ENCODE measurements at places on chromosomes 3 and 15.

GRCh38 chr3:54575618-54575960 is 352.3 kb downstream of the LRTM1 start:
- DNase-seq, result no peak

DNA sequence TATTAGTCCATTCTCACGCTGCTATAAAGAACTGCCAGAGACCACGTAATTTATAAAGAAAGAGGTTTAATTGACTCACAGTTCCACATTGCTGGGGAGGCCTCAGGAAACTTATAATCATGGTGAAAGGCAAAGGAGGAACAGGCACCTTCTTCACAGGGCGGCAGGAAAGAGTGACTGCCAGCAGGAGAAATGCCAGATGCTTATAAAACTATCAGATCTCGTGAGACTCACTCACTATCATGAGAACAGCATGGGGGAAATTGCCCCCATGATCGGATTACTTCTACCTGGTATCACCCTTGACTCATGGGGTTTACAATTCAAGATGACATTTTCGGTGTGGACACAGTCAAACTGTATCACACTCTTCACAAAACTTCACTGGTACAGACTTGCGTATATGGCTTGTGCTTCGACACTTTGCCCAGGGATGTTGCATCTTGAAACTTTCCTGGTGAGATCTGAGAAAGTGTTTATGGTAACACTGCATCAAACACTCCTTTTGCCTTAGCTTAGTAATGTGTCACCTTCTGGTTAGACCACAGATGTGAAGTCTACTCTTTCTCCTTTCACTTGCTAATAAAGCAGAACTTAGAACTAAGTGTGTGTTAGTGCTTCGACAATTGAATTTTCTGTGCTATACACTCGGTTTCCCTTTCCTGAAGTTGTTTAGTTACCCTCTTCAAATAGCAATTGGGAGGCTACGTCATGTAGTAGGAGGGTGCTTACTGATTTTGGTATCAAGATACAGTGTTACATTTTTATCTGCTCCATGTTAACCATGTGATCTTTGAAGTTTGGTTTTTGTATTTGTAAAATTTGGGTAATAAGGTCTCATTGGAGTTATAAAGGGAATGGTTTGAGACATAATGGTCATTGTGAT is 185.7 kb downstream of the LPP start:
- peak; percentile 61 for DNase-seq

DNA sequence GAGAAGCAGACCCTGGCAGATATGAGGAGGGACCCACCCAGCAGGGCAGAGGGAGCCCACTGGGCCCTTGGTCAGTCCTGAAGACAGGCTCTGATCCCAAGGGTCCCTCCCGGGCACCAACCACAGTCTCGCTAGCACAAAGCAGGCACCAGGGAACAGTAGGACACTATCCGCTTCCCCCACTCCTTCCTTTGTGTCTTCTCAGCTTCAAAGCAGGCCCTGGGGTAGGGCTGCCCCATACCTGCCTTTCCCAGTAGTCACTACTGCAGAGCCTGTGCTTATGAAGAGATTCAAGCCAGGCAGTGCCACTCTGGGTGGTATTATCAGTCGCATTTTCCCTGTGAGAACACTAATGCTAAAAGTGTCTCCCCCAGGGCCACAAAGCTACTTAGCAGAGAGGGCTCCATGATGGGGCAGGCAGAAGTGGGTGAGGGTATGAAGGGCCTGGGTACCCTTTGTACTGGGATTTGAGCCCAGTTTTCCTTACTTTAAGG is 32.7 kb downstream of the SRPRB start:
- DNase-seq, result no peak

DNA sequence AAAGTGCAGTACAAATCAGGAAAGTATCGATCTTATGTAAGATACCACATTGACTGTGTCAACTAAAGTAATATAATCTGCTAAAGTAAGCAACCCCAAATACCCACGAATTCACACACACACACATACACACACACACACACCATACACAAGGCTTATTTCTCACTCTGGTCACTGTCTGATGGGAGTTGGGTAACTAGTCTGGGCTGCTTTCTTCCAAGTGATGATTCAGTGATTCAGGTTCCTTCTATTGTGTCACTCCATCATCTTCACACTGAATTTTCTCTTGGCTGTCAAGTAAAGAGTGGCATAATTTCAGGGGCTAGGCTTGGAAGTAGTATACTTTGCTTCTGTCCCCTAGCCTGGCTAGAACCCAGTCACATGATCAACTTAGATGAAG is 104.8 kb upstream of the CCDC54 start:
- no peak for DNase-seq

DNA sequence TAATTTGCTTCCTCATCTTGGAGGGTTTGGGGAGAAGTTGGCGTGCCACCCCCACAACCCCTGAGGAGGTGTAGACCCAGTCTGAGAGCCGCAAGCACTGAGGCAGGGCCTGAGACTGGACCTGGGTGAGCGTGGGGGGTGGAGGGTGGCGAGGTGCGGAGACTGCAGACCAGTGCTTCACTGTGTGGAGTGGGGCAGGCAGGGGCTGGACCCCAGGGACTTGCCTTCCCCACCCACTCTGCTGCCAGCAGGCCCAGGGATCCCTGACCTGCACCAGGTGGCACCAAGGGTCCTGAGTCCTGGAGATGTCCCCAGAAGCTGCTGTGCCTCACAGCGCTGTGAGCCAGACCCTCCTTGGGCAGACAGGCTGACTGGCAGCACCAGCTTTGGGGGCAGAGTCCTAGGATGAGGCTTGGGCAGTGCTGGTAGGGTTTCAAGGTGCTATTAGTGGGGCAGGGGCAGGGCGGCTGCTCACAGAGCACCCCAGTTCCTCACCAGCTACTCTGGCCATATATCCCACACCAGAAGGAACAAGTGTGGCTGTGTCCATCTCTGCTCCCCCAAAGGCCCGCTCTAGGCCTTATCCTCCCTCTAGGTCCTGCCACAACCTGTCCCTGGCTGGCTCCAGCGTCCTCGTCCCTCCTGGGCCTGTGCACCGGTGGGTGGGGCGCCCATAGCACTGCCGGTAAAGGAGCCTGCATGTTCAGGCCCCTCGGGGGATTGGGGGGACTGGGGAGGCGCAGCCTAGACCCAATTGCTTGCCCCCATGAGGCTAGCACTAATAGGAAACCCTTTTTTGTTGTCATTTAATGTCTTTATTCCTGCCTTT is 11.8 kb downstream of the ZBTB47 start:
- DNase-seq, result no peak

GRCh38 chr3:38368238-38368637 is 21.7 kb downstream of the XYLB start:
- DNase-seq, result no peak

DNA sequence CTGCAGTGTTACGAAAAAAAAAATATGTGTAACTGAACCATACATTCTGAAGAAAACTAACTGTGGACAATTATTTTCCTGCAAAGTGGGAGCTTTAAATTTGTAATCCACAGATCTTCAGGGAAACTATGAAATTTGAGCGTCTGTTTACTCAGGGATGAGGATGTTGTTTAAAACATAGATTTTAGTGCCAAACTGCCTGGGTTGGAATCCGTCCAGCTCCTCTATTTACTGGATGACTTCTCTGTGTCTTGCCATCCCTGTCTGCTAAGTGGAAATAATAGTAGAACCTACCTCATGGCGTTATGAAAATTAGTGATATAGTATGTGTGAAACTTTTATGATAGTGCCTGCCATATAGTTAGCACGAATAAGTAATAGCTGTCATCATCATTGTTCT is 666.5 kb downstream of the SQOR start:
- DNase-seq, result no peak

DNA sequence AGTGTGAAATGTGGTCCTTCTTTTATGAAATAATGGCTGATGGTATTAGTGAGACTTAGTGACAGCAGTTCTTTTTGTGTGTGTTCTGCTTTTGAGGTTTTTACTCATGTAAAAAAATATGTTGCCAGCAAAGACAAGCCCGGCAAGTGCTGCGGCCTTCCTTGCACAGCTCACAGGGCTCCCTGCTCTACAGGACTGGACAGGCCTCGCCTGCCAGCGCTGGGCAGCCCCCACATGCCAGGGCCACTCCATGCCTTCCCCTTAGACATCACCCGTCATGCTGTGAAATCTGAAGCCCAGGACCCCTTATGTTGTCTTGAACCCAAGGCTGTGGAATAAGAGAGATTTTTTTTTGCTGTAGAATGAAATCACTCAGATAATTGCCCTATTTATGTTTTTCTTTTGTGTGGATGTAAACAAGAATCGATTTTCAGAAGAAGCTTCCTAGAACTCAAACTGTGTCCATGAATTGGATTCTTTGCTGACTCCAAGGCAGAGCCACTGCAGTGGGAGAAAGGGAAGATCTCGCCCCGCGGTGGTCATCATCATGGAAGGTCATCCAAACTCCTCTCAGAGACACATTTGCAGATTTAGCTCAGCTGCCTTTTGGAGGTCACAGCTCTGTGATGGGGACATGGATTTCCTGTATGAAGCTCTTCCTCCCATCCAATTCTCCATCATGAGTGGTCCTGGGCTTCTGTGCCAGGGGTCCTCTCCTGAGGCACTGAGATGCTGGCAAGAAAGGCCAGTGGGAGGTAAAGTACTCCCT is 150.8 kb downstream of the ATP10A start:
- no peak for DNase-seq

GRCh38 chr3:135103917-135104316 is 308.9 kb downstream of the EPHB1 start:
- DNase-seq, result no peak

DNA sequence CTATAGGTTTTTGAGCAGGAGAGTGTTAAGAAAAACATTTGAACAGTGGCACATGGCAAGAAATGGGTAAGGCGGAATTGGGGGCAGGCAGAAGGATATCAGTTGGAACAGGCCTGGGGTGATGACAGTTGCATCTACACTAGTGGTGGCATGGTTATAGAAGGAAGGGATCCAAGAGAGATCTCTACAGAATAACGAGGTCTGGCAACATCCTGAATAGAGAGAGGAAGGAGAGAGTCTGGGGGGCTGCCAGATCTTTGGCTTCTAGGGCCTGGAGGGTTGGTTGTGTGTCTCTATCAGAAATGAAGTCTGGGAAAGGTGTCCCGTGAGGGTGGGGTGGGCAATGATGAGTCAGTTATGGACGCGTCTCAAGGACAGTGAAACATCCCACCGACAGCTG is 26.3 kb downstream of the FSTL1 start:
- DNase-seq, result no peak

GRCh38 chr3:162142511-162142910 is 645.9 kb downstream of the OTOL1 start:
- no peak for DNase-seq

DNA sequence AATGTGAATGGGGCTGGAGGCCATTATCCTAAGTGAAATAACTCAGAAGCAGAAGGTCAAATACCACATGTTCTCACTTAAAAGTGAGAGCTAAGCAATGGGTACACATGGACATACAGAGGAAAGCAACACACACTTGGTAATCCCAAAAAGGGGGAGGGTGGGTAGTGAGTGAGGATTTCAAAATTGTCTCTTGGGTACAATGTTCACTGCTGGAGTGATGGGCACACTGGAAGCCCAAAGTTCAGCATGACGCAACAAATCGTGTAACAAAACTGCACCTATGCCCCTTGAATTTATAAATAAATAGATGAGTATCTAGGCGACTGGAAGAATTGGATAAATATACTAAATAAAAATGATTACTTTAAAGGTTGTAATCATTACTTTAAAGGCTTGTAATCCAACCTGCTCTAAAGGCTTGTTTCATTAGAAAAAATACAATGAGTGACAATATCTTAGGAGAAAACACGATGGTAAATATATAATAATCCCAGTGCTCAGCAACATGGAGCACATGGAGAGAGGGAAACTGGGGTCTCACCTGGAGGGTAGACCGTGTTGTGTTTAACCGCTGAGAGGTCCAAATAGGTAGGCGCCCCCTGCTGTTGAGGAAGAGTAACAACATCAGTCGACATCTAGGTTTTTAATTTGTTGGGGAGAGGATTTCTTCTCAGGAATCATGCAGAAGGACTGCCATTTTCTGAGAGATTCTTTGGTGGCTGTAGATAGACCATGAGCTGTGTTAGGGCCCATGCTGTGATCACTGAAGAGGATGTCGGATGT is 78.5 kb upstream of the ROBO1 start:
- DNase-seq, result no peak

DNA sequence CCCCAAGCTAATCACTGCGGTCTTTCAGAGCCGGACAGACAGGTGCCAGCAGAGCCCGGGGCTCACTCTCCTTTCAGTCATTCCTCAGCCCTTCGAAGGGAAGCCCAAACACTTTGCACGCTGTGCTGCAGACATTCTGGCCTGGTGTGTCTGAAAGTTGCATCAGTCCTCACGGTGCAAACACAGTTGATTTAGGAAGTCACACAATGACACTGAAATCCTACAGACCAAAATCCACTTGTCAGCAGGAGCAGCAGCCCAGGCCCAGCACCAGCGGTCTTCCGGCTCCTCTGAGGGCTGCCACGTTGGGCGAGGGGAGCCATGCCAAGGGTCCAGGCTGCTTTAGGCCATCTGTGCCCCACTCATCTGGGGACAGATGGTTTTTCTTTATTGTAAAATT is 61.6 kb downstream of the RGMA start:
- DNase-seq, result no peak

- DNase-seq, result no peak
These were observed 66.5 kb upstream of the TBL1XR1 start for GRCh38 chr3:177263615-177264368.

GRCh38 chr3:151794080-151794479 is 19.8 kb upstream of the AADAC start:
- DNase-seq, result no peak

DNA sequence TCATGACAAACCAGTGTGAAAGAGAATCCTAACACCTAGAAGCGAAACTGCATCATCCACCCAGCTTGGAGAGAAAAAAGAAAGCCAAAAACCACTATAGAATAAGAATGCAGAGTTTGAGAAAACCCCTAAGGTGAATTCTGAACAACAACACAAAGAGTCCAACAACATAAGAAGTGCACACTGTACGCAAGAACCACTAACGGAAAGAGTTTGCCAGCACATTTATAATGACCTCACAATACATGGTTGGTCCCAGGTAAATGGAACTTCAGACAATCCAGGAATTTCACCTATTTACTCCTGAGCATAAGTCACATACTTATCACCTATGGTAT is 128.3 kb upstream of the BHLHE40 start:
- peak; percentile 79 for DNase-seq

GRCh38 chr3:56694867-56695683 is 12.0 kb upstream of the TASOR start:
- peak; percentile 59 for DNase-seq

- no peak for DNase-seq
These were observed 56.9 kb upstream of the PDZRN3 start for GRCh38 chr3:73681610-73682009.

DNA sequence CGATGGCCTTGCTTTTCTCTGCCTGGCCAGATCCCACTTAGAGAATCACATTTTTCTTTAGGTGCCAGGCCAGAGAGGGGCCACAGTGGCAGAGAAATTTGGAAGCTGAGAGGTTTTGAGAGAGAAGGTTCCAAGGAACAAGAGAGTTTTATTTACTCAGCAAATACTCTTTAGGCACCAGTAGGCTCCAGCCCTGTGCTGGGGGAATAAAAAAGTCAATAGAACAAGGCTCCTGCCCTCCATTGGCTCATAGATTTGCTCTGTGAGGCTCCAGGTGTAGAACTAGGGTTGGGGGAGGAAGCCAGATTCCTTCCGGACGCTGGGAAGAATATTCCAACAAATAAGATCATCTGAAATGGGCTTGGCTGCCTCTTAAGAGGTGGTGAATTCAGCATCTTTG is 59.9 kb downstream of the ST8SIA2 start:
- DNase-seq, result no peak

GRCh38 chr15:99399618-99400017 is 148.3 kb downstream of the LRRC28 start:
- no peak for DNase-seq
